Stimulated activated CD8-positive, alpha-beta memory T cell treated with anti-CD3 and anti-CD28 coated beads, Interleukin-4, amount 100 ng/mL, for 24 hours (primary cell): ENCODE measurements at places on chromosomes 12 and 14.

GRCh38 chr12:12946686-12947355 lies 5.1 kb downstream of the GPRC5D start:
- no peak for DNase-seq

DNA sequence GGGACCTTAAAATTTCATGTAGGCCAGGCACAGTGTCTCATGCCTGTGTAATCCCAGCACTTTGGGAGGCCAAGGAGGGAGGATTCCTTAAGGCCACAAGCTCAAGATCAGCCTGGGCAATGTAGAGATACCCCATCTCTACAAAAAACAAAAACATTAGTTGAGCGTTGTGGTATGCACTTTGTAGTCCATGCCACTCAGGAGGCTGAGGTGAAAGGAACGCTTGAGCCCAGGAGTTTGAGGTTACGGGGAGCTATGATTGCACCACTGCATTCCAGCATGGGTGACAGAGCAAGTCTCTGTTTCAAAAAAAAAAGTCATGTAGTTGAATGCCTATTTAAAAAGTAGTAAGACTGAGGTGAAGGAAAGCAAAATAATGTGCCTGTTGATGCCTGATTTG lies 83.5 kb downstream of the TTC6 start:
- DNase-seq: no peak

GRCh38 chr12:132319991-132320570 lies 9.3 kb downstream of the GALNT9 start:
- no peak for DNase-seq

- no peak for DNase-seq
Measured at GRCh38 chr14:93984987-93985410, 8.6 kb upstream of the ASB2 start.

DNA sequence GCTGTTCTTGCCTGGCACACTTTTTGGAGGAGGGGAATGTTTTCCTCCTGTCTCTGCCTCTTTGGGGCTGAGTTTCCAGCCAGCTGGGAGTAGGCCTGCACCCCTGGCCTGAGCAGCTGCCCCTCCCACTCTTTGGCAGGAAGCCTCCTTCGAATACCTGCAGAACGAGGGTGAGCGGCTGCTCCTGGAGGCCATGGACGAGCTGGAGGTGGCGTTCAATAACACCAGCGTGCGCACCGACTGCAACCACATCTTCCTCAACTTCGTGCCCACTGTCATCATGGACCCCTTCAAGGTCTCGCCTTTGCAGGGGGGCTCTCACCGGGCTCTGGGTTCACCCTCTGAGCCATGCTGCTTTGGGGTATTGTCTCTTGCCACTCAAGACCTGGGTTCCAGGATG lies 69.4 kb downstream of the FOXN4 start:
- DNase-seq: no peak

DNA sequence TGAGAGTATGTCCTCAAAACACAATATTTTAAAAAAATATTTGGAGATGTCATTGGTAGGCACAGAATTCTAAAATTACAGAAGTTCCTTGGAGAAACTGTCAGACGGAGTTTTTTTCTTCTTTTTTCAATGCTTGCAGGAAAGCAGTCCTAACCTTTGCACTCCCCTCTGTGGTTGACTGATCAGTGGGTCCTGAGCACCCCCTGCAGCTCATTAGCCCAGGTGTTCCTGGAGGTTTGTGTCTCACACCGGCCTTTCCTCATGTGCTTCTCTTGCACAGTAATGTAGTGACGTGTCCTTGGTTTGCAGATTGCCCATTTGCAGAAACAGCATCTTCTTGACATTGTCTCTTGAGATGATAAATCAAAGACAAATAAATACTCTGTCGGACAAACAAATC lies 513.0 kb downstream of the TMEM121 start:
- peak; percentile 53 for DNase-seq

DNA sequence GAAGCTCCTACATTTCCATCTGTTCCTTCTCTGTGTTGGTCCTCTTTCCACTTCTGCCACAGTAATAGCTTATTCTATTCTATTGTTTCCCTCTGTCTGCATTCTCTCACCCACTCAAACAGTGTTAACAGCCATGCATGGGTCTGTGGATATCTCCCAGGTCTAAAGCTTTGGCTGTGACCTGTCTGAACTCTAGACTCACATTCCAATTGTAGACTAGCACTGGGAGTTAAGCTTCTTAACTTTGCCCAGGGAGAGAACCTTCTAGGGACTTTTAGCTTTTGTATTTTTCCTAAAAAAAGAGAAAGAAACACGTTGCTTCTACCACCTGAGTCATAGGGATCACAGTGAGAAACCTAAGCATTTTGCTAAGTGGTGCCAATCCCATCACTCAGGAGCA lies 36.7 kb downstream of the PTPRR start:
- DNase-seq: no peak

DNA sequence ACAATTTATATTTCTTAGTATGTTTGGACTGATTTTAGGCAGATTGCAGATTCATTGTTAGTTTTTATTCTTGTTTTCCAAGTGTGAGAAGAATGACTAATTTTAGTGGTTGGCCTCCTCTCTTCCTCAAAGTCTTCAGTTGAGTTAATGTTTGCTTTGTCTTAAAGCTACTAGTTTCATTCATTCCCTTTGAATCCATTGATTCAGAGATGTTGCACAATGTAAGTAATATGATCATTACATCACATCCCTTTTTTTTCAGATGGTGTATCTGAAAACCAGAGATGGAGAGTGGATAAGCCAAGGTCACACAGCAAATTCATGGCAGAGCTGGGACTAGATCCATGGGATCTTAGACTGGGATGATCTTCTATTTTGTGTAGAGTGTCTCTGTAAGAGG lies 577.5 kb downstream of the BCL11B start:
- no peak for DNase-seq

GRCh38 chr14:49196327-49196726 lies 389.9 kb downstream of the RPS29 start:
- no peak for DNase-seq
